Fibroblast of lung (primary cell): ENCODE measurements at places on chromosomes 11 and 22. TPM values are rescaled to one million over a fixed set of nuclear protein-coding genes. Genes with fewer than 3 reads are reported as not detected.

The MS4A1 gene
- total RNA-seq, result not detected in 2 replicates

The PSMC3 gene
- total RNA-seq, result 107 and 155 TPM in 2 replicates

The EMID1 gene
- total RNA-seq, result 0.50 and 2.8 TPM in 2 replicates

The LRRC32 gene
- 15.4 and 19.2 TPM in 2 replicates for total RNA-seq

The TRIM22 gene
- total RNA-seq, result 94.8 and 112 TPM in 2 replicates

The DCDC1 gene
- under 0.01 and 0.17 TPM in 2 replicates for total RNA-seq

The GALNT18 gene
- total RNA-seq, result 9.5 and 19.3 TPM in 2 replicates

The IL10RA gene
- total RNA-seq, result 0.17 and 0.26 TPM in 2 replicates
